T follicular helper cell (primary cell): ENCODE measurements at places on chromosomes 2 and 18.

DNA sequence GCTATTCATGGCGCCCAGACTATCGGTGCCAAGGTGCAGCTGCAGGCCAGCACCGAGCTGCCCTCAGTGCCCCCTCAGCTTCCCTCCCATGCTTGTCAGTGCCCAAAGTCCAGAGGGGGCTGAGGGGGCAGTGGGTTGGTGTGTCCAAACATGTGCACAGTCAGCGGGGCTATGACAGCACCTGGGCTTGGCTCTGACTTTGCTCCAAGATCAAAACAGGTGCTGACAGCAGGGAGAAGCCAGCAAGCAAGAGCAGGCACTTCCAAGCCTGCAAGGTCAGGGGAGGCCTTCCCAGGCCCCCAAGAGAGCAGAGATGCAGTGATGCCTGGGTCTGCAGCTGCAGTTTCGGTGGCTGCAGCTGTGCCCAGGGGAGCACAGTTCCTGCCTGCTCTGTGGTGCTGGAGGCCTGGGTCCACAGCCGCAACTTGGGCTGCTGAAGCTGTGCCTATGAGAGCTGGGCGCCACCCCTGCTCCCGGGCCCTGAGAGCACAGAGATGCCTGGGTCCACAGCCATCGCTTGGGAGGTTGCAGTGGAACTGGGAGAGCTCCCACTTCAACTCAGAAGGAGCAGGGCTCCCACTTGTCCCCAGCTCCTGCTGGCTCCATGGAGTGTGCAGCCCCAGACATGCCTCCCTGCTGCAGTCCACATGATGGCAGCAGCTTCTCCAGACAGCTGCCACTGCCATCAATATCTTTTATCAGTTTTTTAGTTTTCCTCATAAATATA is 775.3 kb upstream of the POU3F3 start:
- no peak for DNase-seq

- no peak for DNase-seq
Observed at GRCh38 chr18:49616618-49617328, 54.9 kb downstream of the LIPG start.

DNA sequence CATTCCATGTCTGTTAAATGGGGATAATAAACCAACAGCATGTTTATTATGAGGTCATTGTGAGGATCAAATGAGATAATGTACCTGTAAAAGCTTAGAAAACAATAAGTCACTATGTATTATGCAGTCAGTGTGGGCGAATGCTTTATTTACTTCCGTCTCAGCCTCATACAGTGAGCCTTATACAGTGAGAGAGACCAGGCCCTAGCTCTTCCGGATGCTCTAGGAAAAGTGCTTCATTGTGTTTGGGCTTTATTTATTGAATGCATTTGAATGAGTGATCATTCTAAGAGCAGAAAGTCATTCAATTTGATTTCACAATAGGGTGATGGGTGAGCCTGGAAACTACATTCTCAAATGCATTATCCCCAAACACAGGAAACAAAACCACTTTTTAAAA is 603.9 kb upstream of the FANCL start:
- no peak for DNase-seq

- DNase-seq = peak; percentile 20
Observed at GRCh38 chr2:2057125-2057721, 273.9 kb downstream of the MYT1L start.

- DNase-seq = no peak
Observed at GRCh38 chr2:85851253-85852151, 37.3 kb downstream of the ST3GAL5 start.

DNA sequence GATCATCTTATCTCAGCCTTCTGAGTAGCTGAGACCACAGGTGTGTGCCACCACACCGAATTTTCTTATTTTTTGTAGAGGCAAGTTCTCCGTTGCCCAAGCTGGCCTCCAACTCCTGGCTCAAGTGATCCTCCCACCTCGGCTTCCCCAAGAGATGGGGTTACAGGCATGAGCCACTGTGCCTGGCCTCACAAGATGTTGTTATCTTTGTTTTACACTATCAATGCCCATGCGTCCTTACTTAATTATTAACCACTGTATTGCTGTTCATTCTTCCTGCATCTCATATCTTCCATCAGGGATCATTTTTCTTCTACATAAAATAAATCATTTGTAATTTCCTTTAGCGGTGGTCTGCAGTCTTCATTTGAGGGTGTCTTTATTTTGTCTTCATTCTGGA is 181.9 kb downstream of the TGIF1 start:
- no peak for DNase-seq

- DNase-seq = no peak
Observed at GRCh38 chr2:223100061-223100511, 48.1 kb downstream of the KCNE4 start.

- peak; percentile 51 for DNase-seq
Observed at GRCh38 chr2:241112592-241112991, 10.5 kb upstream of the MTERF4 start.

DNA sequence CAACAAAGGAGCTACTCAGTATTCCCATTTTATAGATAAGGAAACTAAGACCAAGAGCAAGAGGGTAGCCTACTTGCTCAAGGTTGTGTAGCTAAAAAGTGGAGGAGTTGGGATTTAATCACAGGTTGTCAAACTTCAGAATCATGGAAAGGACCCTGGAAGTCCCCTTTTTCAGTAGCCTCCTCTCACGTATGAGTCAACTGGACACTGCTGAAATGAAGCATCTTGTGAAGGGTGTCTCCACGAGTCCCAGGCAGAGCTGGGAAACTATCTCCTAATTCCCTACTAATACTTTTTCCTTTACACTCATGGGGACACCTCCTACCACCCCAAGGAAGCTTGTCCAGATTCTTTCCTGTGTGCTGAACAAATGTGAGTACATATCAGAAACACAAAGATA is 155.8 kb downstream of the RHBDD1 start:
- no peak for DNase-seq

- DNase-seq = peak; percentile 31
Observed at GRCh38 chr2:108965540-108966289, 23.3 kb downstream of the EDAR start.

DNA sequence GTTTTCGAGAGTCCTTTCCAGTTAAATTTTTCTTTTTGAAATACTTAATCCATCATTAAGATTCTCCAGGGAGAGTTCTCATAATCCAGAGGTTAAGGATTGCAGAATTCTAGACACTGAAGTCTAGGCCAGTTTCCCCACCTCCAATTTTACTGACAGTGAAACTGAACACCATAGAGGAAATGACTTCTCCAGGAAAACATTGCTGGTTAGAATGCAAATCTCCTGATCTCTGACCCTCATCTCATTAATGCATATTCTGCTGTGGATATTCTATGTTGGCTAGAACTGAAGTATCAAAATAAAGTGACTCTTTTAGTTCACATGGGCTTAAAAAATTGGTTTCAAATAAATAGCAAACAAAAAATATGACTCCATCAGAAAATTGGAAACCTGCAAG is 105.8 kb upstream of the UGP2 start:
- DNase-seq = no peak

- no peak for DNase-seq
Observed at GRCh38 chr18:8718401-8718913, 13.1 kb downstream of the MTCL1 start.

DNA sequence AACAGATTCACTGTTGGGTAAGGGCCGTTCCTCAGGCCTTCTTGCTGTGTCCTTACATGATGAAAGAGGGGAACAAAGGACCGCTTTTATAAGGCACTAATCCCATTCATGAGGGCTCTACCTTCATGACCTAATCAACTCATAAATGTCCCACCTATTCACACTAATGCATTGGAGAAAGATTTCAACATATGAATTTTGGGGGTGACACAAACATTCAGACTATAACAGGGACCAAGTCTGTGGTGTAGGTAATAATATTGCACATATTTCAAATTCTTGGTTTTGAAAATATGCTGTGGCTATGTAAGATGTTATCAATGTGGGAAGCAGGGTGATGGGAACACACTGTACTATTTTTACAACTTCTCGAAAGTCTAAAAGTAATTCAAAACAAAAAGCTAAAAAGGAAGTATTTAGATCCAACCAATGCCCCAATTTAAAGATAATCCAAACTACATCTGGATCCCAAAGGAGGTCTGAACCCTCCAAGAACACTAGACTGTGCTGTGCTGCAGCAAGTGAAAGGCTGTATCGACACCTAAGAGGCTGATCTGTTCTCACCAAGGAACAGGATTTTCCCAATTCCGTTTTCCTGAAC is 82.4 kb upstream of the TGIF1 start:
- no peak for DNase-seq

- DNase-seq = no peak
Observed at GRCh38 chr2:157620956-157621355, 7.7 kb downstream of the ACVR1C start.

- no peak for DNase-seq
Observed at GRCh38 chr18:67646890-67647289, 130.4 kb upstream of the DSEL start.
